ENCODE measurements at places on chromosomes 5 and 9.
A peak's percentile ranks its signal among the peaks of the same experiment; 100 is the strongest.

DNA sequence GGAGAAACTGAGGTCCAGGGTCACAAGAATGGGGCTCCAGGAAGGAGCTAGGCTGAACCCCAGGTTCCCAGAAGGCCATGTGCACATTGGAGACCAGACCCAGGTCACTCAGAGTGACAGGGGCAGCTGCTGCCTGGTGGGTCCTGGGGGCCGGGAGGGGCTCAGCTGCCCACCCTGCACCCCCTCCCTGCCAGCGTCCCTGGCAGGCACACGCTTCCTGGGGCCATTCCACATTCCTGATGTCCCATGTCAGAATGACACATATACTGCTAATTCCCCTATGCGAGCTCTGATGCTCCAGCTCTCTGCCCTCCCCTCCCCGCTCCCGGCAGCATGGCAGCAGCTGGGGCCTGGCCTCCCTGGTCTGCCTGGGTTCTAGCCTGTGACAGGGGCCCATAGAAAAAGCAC is 14.0 kb downstream of the FGFR4 start:
- DNase-seq, result no peak

DNA sequence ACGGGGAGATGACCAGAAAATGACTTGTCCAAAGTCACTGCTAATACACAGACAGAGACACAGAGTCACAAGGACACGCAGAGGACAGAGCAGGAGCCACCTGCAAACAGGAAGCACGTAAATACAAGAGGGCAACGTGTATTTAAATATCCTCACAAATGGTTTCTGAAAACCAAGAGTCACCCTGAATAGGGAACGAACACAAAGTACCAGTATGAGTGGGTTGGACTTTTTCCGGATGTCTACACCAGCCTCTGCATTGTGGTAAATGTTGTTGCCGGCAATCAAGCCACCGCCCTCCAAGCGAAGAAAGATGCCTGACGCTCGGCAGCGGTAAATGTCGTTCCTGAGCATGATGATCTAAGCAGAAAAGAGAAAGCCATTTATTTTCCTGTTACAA is 44.5 kb downstream of the FBXO10 start:
- DNase-seq, result no peak

DNA sequence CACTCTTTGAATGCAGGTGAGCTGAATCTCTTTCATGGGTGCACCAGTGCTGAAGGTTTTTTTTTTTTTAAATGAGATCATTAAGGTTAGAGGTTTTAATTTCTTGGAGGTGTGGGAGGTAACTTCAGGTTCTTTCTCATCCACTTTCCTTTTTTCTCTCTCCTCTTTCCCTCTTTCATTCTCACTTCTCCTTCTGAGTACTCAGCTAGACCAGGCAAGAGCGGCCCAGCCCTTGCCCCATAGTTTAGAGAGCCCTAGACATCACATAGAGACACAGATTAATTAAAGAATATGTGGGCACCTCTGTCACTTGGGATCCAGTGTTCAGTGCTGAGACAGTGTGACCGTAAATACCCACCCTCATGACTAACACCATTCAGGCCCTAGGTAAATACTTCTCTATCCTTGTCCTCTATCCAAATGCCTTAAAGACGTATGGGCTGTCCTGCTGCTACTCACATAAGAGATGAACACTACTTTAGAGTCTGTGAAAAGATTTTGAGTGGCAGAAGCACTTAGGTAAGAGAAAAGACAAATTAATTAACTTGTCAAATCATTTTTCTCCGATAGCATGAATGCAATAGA is 174.1 kb downstream of the TLE4 start:
- no peak for DNase-seq

DNA sequence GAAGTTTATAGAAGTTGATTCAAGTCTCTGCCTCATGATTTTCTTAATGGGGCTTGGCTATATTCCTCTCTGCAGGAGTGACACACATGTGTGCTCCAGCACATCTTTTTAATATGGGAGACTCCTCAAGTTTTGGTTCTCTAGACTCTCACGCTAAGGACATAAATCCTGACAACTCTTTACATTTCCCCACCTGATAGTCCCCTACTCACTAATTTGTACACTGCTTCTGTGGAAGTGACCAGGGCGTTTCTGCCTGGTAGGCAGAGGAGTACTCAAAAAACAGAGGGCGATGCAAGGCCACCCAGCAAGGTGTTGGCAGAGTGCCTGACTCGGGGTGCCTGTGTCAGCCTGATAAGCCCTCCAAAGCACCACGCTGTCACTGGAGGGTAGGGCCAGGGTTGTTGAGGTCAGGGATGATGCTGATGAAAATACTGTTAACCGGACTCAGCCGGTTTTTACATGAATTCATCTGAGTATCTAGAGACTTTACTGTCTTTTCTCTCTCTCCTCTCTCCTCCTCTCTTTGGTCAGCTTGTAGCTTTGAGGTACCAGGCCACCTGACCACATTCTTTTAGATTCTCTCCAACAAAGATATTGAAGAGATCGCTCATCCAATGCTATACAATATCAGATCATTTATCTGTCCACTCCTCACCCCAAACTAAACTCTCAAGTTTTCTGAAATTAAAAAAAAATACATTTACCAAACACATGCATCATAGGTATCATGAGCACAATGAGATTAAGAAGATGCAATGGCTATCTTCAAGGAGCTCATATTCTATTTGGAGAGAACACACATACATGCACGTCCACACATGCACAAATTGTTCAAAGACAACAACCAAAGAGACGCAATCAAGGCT is 205.2 kb downstream of the PIK3R1 start:
- DNase-seq, result no peak

- no peak for DNase-seq
These were observed 431.7 kb upstream of the CTNND2 start for GRCh38 chr5:12335938-12336337.

- peak; percentile 76 for DNase-seq
These were observed 77.0 kb downstream of the CYFIP2 start for GRCh38 chr5:157342822-157343402.

DNA sequence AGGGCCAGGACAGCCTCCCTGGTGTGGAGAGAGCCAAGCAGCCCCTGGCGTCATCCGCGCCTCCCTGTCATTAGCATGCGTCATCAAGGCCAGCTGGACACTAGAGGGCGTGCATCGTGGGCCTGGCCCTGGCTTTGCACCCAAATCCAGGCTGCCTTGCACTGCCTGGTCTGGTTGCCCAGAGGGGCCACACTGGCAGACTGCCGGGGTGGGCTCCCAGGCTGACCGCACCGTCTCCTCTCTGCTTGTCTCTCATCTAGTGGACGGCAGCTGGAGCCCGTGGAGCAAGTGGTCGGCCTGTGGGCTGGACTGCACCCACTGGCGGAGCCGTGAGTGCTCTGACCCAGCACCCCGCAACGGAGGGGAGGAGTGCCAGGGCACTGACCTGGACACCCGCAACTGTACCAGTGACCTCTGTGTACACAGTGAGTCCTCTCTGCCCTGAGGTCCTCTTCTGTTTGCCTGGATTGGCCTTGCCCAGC is 29.0 kb downstream of the HK3 start:
- peak; percentile 91 for DNase-seq

DNA sequence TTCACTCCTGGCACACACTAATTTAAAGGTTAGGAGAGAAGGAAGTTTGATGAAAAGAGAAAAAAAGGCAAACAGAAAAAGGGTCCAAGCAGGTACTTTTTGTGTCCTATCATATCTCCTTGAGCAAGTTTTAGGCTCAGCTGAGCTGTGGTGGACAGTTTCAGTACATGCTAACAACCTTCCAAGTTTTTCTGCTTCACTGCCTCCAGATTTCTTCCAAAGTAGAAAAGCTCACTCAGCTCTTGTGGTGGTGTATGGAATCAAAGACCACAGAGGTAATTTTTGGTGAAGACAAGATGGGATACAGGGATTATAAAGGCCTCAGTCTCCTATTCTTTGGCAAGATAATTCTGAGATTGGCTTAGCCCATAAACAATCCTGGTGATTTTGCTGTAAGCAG is 921.8 kb downstream of the NR2F1-AS1 start:
- DNase-seq, result no peak

GRCh38 chr5:171409164-171410136 is 10.0 kb upstream of the FGF18 start:
- no peak for DNase-seq

- DNase-seq, result no peak
These were observed 113.9 kb upstream of the ADAMTSL1 start for GRCh38 chr9:18360005-18360404.

GRCh38 chr5:1447671-1448361 is 2.6 kb upstream of the SLC6A3 start:
- no peak for DNase-seq

GRCh38 chr5:132019337-132019736 is 7.9 kb upstream of the ACSL6 start:
- DNase-seq, result no peak

DNA sequence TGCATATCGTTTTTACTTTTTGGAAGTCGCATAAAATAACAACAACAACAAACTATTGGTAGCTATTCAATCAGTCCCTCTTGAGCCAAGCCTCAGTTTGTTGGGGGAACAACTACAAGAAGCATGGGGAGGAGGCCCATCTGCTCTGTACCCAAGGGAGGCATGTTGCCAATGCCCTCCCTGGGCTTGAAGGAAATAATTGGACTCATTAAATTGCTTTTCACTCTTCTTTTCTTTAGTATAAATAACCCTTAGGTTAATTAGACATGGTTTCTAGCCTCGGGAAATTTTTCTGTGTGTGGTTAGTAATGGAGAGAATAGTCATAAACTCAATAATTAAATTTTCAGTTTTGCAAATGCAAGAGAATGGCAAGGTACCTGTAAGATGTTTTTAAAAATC is 500.7 kb downstream of the TLE4 start:
- no peak for DNase-seq

GRCh38 chr5:36646100-36646499 is 39.7 kb downstream of the SLC1A3 start:
- DNase-seq, result no peak

DNA sequence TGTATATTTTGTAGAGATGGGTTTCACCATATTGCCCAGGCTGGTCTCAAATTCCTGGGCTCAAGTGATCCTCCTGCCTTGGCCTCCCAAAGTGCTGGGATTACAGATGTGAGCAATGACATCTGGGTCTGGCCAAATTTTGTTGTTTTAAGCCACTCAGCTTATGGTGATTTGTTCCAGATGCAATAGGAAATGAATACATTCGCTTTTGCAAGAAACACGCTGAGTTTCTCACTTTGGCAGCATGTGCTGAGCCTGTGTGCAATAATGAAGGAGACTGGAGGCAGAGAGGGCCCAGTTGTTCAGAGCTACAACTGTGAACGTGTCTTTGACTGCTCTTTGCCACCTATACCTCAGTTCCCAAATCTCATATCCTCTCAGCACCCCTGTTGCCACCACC is 56.4 kb downstream of the KIF4B start:
- no peak for DNase-seq

DNA sequence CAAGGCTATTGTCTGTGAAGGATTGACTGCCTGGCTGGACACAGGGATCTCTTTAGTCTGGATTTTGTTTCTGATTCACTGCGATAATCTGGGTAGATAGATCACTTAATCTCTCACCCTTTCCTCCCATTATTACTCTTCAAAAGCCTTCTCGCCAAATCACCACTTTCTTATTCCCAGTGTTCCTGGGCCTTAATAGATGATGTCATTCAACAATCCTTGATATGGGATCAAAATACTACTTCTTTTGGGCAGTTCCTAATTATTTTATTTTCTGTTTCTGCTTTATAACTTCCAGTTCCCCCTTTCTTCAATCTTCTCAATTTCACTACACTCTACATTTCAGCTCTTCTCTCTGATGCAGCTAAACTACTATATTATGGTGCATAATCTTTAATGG is 6.8 kb upstream of the CRHBP start:
- no peak for DNase-seq

- DNase-seq, result peak; percentile 65
These were observed 48.0 kb upstream of the CAST start for GRCh38 chr5:96614110-96614691.

DNA sequence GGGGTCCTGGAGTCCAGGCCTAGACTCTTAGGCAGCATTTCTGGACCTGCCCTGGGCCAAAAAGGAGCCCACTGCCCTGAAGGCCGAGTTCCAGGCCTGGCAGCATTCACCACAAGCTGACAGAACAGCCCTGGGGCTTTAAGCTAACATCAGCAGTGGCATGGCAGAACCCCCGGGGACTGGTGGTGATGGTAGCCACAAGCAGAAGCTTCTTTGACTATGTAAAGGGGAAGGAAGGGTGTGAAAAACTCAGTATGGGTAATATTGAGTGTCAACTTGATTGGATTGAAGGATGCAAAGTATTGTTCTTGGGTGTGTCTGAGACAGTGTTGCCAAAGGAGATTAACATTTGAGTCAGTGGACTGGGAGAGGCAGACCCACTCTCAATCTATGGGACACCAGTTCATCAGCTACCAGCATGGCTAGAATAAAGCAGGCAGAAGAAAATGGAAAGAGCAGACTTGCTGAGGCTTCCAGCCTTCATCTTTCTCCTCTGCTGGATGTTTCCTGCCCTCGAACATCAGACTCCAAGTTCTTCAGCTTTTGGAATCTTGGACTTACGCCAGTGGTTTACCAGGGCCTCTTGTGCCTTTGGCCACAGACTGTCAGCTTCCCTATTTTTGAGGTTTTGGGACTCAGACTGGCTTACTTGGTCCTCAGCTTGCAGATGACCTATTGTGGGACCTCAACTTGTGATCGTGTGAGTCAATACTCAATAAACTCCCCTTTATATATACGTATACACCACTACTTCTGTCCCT is 661.0 kb upstream of the C9orf72 start:
- DNase-seq, result no peak

DNA sequence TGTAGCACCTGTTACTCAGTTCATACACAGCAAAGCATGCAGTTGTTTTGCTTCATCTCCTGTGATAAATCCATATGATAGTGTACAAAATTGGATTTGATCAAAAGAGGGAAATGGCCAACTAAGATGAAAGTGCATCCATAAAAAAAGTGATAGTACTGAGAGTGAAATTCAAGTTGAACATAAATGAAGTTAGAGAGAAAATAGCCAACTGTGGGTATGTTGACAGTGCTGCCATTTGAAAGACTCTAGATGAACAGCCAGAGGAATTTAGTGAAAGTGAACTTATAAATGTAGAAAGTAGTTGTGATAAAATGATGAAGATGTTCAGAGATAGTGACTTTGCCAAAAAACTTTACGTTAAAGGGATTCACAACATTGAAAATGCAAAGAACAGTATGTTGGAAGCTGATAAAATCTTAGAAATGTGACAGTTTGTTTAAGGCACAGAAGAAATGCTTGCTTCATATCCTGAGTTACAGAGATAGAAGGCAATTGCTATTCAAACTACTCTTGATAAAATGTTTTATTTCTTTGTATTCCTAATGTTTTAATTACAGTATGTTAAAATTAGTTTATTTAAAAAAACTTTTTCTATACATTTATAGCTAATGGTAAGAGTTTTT is 119.7 kb downstream of the DMXL1 start:
- no peak for DNase-seq

GRCh38 chr5:149824846-149825245 is 94.7 kb downstream of the PPARGC1B start:
- no peak for DNase-seq

Measured in iPS-NIHi11 (cell line).